ENCODE measurements at places on chromosomes 11 and 22. TPM values are rescaled to one million over a fixed set of nuclear protein-coding genes. Genes with fewer than 3 reads are reported as not detected.

GRCh38 chr22:36701965-36702621 is 1.5 kb downstream of the CACNG2 start:
- no peak for DNase-seq

GRCh38 chr11:83069441-83070043 is 2.2 kb downstream of the RAB30 start:
- DNase-seq, result no peak

Gene ASPHD2
- 0.12 TPM for total RNA-seq

Gene SAA2
- total RNA-seq, result 2.8 TPM

Gene CBLIF
- total RNA-seq, result not detected

Gene OR2AG2
- not detected for total RNA-seq

Gene CENATAC
- 9.4 TPM for total RNA-seq

All from left ventricle myocardium superior (tissue), 1 donor.